ENCODE measurements at places on chromosomes 7 and 10.

DNA sequence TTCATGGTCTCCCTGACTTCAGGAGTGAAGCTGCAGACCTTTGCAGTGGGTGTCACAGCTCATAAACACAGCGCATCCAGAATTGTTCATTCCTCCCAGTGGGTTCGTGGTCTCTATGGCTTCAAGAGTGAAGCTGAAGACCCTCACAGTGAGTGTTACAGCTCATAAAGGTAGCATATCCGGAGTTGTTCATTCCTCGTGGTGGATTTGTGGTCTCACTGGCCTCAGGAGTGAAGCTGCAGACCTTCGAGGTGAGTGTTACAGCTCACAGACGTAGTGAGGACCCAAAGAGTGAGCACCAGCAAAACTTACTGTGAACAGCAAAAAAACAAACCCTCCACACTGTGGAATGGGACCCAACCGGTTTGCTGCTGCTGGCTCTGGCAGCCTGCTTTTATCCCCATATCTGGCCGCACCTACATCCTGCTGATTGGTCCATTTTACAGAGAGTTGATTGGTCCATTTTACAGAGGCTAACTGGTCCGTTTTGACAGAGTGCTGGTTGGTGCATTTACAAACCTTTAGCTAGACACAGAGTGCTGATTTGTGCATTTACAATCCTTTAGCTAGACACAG lies 308.8 kb downstream of the PTPRN2 start:
- DNase-seq = no peak

GRCh38 chr7:52825611-52826010 lies 209.8 kb upstream of the POM121L12 start:
- no peak for DNase-seq

DNA sequence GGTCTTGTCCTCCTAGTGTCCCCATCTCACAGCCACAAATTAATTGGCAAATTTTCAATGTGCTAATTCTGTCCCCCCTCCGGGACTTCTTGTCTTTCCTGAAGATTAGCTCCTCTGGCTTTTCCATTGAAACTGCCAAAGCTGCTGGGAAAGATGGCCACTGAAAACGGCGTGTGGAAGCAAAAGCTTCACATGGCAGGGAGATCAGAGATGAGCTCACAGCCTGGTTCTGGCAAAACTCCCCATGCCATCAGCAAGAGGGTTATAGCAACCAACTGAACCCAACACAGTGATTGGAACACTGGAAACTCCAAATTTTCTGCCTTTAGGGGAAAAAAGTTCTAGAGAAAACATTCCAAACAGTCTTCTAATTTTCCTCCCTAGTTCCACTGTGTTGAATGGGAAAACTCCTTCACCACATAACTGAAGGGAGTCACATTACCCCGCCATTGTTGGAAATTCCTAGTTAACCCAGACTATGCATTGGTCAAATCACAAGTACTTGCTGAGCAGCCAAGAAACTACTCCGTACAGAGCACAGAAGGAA lies 37.0 kb downstream of the NRAP start:
- DNase-seq = no peak

- DNase-seq = no peak
Observed at GRCh38 chr7:157944734-157945291, 608.0 kb downstream of the DNAJB6 start.

GRCh38 chr7:117071551-117071950 lies 118.2 kb downstream of the ST7 start:
- DNase-seq = no peak

DNA sequence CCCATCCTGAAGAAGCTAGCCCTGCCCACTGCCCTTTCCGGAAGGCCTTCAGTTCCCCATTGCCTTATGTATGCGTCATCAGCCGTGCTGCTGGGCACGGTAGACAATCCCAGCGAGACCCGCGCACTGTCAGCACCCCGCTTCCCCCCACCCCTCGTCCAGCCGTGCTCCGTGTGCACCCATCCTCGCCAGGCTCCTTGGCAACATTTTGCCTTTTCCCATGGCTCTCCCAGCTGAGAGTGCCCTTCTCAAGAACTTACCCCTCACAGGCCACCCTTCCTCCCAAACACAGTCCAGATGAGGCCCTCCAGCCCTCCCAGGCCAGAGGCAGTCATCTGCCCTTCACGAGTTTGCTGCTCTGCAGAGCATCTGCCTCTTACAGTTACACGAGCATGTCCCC lies 633.8 kb upstream of the FOXK1 start:
- no peak for DNase-seq

DNA sequence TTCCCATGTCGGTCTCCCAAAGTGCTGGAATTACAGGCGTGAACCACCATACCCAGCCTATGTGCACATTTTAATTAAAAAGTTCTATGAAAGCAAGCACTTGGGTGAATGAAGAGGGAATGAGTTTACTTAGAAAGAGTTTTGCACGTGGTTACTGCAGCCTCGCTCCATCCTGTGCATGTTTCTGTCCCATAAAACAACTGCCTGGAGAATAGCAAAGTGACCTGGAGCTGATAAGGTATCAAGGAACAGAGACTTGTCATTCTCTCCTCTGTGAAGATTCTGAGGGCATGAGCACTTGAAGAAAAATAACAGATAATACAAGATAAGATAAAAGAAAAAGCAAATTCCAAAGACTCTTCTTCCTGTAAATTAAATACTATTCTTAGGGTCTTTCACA lies 112.2 kb upstream of the JCAD start:
- no peak for DNase-seq

DNA sequence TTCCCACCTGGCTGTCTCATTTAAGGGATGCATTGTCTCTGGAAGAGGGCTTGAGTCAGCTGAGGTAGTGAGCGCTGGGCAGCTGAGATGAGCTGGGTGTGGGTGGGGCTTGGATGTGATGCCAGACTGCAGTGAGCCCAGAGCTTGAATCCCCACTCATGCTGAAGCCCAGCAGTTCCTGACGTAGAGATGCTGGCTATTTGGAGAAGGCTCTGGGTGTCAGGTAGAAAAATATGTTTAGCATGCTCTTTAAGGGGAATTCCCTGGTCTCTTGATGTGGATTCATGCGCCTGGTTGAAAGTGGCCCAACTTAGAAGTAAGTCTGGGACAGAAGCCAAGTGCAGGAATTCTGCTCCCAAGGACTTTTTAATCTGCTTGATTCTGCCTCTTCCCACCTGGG lies 241.5 kb upstream of the IGFBP3 start:
- DNase-seq = no peak

- DNase-seq = no peak
Observed at GRCh38 chr10:111435871-111436270, 359.0 kb downstream of the ADRA2A start.

Data from activated T-helper 1 cell treated with Interleukin-2 at 50 U/mL for 16 hours (primary cell).